ENCODE measurements at places on chromosomes 11 and 22.

DNA sequence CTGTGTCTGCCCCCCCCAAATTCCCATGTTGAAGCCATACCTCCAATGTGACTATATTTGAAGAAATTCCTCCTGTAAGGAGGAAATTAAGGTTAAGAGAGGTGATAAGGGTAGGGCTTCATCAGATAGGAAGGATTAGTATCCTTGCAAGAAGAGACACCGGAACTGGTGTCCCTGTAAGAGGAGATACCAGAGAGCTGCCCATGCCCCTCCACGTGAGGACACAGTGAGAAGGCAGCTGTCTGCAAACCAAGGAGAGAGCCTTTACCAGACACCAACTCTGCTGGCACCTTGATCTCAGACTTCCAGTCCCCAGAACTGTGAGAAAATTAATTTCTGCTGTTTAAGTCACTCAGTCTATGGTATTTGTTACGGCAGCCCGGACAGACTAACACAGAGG, 109.3 kb downstream of the ARFGAP2 start:
- no peak for DNase-seq

DNA sequence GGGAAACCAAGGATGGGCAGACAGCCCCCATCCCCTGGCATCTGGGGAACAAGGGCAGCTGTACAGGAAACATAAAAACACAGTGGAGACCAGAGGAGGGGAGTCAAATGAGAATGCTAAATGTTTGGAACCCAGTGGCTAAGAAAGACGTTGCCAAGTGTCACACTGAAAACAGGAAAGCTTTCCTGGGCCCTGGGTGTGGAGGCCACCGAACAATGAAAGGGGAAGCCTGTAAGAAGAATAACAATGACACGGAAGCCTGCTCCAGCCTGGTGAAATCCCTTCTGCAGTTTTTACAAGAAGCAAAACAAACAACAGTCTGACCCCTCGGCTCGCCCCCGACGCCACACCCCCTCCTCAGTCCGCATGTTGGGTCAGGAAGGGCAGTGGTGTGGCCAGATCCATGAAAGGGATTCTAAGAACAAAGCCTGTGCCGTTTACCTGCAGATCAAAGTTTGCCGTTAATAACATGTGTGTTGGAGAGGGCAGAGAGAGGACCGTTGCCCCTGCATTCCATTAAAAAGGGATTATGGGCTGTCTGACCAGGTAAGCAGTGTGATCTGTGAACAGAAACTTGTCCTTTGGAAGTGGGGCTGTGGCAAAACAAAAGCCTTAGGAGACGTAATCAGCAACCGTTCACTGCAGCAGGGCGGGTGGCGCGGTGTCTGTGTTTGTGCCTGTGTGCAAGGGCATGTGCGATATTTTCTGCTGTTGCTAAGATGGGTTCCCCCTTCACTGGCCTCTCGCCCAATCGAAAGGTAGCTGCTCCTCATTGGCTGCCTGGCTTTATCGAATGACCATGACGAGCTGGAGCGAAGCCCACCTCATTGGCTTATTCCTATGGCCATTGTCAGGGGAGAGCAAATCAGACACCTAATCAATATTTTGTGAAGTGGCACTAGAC, 113.7 kb upstream of the BLID start:
- no peak for DNase-seq

DNA sequence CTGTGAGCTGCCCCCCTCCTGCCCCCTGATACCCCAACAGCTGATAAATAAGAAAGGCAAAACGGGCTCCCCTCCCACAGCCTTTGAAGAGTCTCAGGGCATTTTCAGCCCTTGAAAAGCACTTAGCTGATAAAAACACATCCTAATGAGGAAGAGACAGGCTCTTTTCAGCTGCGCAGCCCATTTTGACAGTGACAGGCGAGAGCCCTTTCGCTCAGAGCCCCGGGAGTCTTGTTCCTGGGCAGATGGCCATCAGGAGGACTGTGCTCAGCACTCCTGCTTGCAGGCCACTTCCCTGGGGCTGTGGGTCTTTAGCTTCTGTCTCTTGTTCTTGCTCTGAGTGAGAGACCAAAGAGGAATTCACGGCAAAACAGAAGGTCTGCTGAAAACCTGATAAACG, 757.2 kb downstream of the BRD1 start:
- DNase-seq, result no peak

DNA sequence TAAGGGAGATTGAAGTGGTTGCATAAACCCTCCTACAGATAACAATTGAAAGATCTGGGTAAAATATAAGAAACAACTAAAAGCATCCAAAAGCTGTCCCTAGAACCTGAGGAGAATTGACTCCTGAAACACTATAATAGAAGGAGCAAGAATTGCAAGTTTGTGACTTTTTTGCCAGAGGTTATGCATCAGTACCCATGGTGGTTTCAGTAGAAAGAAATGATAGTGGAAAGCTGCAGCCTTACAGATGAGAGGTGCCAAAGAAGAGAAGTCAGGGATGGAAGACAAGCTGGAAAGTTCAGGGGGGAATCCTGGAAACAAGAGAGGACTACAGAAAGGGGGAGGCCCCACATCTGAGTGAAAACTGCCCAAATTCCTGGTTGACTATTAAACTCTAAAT, 80.7 kb downstream of the PACS1 start:
- DNase-seq, result no peak

DNA sequence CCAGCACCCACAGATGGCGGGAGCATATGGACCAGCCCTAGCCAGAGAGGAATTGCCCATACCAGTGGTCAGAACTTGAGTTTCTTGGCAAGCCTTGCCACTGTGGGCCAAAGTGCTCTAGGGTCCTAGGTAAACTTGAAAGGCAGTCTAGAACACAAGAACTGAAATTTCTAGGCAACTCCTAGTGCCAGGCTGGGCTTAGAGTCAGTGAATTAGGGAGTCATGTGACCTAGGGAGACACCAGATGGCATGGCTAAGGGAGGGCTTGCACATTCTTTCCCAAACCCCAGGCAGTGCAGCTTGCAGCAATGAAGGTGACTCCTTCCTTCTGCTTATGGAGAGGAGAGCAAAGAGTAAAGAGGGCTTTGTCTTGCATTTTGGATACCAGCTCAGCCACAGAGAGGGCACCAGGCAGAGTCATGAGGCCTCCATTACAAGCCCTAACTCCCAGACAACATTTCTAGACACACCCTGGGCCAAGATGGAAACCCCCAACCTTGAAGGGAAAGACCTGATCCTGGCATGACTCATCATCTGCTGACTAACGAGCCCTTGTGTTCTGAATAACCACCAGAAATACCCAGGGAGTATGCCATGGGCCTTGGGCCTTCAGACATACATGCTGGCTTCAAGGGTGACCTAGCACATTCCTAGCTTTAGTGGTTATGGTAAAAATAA, 19.2 kb upstream of the OR56A3 start:
- DNase-seq, result peak; percentile 81

DNA sequence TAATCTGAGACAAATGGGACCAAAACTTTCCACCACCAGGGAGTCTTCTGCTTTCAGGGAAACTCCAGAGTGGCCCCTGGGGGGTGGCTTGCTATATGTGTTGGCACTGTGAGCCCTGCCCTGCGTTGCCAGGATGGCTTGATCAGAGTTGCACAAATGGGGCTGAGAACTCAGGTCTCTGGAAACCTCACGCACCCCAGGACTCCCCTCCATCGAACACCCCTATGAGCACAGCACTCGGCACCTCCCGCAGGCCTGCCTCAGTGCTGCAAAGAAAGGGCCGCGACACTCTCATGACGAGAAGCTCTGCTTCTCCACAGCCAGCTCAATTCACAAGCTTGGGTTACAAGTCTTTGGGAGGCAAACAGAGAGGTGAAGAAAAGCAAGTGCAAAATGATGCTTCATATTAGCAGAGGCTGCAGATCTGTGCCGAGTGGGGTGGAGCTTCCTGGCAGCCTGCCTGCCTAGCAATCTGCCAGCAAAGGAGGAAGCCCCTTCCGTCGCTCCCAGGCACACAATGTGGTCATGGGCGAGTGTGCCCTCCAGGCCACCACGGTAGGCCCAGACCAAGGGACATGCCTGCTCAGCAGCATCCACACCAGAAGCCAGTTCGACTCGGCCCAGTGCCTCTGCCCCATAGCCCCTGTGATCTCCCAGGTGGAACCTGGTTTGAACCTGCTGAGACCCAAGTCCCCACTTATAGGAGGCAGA, 55.7 kb downstream of the MYH9 start:
- DNase-seq, result no peak

- DNase-seq, result no peak
Measured at GRCh38 chr22:32932176-32932575, 126.0 kb downstream of the SYN3 start.

DNA sequence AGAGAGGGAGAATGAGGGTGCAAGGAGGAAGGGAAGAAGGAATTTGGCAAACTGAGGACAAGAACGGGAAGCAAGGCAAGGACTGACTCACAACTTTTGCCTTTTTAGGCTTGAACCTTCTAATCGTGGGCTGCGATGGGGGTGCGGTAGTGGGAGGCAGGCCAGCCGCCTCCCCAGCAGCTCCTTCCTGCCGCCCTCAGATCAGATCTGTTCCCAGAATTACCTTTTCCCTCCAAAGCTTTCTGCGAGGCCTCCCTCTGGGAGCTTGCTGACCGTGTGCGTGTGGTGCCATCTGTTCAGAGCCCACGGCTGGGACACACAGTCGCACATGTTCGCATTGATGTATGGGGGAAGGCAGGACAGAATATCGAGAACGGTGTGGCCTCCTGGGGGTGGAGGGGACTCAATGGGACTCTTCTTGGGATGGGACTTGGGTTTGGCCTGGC, 86.9 kb upstream of the PARVA start:
- DNase-seq, result no peak

DNA sequence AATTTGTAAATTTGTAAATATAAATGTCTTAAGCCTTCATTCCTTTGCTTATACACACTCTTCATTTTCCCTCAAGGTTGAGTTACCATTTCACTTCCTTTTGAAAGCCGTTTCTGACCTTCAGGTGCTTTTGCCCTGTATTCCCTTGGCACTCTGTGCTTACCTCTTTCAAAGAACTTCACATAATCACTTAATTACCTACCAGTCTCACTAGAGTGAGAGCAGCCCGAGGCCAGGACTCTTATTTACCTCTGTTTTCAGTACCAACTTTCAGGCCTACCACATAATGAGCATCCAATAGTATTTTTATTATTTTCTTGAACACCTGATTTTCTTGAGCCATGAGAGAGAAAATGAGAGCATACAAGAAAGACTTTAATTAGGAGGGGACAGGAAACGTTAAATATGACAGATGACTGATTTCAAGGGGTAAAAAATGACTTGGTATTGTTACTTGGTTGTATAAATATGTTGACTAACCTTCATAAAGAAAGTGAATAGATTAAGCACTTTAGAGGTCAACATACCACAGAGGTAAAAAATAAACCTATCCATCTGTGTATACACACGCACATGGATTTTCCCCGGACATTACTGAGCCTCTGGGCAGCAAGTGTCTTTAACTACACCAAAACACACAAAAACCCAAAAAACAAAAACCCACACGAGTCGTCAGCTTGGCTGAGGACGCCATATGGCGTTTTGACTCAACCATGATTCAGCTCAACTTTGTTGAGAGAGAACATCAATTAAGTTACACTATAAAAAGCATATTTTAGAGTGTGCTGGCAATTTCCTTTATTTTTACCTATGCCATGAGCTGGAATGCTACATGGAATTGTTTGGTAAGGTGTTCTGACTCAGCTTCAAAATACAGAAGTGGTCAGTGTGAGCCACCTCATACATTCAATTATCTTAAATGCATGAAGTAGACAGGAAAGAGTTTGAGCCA, 7.6 kb downstream of the ATXN10 start:
- no peak for DNase-seq

- DNase-seq, result no peak
Measured at GRCh38 chr11:73716153-73717056, 44.5 kb downstream of the RAB6A start.

GRCh38 chr11:110000031-110000502, 93.1 kb upstream of the ZC3H12C start:
- DNase-seq, result no peak

GRCh38 chr11:102849311-102849710, 5.9 kb upstream of the MMP3 start:
- no peak for DNase-seq

GRCh38 chr11:45209891-45210699, 63.7 kb downstream of the PRDM11 start:
- DNase-seq, result peak; percentile 96

- DNase-seq, result no peak
Measured at GRCh38 chr11:85459304-85459703, 167.8 kb downstream of the DLG2 start.

GRCh38 chr11:46100670-46101069, 20.6 kb downstream of the PHF21A start:
- DNase-seq, result no peak

DNA sequence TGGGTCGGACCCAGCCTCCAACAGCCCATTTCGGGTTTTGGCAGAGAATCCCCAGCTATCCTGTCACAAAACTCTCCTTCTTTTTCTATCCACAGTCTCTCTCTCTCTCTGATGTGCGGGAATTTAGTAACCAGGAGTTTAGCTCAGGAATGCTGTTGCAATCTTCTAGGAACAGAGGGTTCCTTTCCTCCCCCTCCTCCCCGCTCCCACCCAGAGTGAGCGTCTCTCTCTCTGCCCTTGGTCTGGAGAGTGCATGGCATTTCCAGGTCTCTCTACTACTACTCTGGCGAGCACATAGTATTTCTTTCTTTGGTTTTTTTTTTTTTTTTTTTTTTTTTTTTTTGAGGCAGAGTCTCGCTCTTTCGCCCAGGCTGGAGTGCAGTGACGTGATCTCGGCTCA, 17.7 kb downstream of the APIP start:
- DNase-seq, result no peak

GRCh38 chr11:65899356-65900124, 648 bp downstream of the FOSL1 start:
- no peak for DNase-seq

All from esophagus muscularis mucosa (tissue), 4 donors.